Endothelial cell (in vitro differentiated cells): ENCODE measurements at places on chromosomes 16 and 17. TPM values are rescaled to one million over a fixed set of nuclear protein-coding genes. Genes with fewer than 3 reads are reported as not detected.

TMEM132E gene
- 0.08 TPM for total RNA-seq

DNA sequence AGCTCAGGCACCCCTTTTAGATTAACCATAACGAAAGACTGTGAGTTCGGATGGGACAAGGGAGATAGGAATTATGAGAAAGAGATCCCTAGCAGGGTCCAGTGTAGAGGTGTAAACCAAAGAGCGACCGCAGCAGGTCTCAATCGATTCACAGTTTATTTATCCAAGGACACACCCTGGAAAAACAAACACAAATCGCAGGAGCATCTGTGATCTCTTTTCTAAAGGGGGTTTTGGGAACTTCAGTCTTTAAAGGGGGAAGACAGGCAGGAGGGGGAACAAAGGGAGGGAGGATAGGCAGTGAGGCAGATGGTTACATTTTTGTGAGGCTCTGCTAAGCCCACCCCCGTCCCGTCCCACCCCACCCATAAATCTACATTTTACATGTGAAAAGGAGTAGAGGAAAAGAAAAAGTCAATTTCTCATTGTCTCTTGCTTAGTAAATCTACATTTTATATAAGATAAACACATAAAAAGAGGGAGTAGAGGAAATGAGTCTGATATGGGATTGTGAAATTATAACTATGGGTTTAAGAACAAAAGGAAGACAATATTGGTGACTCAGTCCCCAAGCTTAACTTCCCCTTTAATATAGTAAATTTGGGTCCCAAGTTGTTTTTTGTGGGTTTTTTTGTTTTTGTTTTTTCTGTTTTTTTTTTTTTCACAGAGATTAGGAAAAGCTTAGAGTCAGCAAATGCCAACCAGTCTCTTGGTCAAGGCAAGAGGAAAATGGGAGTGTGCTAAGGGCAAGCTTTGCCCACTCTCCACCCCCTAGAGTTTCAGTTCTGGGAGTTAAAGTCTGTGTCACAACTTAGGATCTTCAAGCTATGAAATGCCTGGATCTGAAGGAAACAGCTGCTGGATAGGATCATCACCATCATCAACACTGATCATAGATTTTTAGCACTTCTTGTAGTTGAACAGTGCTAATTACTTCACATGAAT lies 160.9 kb upstream of the CDH5 start:
- DNase-seq = no peak

- no peak for DNase-seq
These were observed 6.0 kb downstream of the SOCS3 start for GRCh38 chr17:78353834-78354233.

DNA sequence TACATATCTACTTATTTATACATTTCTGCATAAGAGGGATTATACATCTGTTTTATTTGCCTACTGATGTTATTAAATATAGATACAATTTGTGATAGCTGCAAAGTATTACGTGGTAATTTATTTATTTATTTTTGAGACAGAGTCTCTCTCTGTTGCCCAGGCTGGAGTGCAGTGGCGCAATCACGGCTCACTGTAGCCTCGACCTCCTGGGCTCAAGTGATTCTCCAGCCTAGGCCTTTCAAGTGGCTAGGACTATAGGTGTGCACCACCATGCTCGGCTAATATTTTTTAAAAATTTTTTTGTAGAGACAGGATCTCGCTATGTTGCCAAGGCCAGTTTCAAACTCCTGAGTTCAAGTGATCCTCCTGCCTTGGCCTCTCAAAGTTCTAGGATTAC lies 35.5 kb downstream of the NFAT5 start:
- no peak for DNase-seq

SETD1A gene
- 23.4 TPM for total RNA-seq

GRCh38 chr17:9924735-9925191 lies 19.7 kb upstream of the RCVRN start:
- DNase-seq = peak; percentile 34

WWOX gene
- total RNA-seq = 18.6 TPM

GRCh38 chr16:13997933-13998332 lies 73.2 kb upstream of the MRTFB start:
- no peak for DNase-seq

LHX1 gene
- 4.5 TPM for total RNA-seq

DNA sequence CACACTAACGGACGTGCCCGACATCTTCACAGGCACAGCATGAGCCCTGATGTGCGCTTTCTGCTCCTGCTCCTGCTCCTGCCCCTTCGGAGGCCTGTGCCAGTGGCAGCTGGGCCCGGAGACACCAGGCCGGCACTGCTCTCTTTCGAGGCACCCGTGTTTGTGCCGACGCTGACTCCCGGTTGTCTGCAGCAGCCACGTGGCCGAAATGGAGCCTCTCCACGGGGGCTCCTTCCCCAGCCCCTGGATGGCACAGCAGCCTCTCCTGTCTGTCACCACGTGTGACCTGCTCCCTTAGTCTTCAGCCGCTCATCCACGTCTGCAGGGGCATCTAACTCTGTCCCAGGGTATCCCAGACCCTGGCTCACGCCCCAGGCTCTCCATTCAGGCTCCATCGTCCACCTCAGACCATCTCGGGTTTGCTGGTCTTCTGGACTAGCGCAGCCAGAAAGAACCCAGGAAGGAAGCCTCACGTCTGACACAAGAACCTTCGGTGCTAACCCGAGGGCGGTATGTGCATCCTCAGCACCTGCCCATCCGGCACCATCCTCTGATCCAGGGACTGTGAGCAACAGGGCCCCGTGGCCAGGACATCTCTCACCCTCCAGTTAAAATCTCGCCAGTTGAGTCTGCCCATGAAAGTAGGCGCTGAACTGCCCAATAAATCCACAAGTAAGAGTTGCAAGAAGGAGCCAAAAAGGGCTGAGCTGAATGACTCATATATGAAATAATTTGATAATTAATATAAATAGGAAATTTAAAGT lies 4.2 kb upstream of the RPH3AL start:
- no peak for DNase-seq

DNA sequence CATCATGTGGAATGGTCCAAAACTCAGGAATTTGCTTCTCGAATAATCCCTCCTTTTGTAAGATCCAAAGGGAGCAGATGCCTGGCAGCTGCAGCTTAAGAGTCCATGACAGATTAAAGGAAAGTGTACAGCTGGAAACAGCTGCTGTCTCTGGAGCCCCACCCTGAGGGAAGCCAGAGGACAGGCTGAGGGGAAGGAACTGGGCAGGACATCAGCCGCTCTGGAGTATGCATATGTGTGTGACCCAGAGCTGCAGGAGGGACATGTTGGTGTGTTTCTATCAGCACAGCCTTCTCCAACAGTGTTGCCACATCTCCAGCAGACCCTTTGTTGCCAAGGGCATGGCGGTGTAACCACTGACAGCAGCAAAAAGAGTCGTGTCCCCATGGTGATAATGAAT lies 46.2 kb downstream of the CYB561 start:
- DNase-seq = peak; percentile 30

DNA sequence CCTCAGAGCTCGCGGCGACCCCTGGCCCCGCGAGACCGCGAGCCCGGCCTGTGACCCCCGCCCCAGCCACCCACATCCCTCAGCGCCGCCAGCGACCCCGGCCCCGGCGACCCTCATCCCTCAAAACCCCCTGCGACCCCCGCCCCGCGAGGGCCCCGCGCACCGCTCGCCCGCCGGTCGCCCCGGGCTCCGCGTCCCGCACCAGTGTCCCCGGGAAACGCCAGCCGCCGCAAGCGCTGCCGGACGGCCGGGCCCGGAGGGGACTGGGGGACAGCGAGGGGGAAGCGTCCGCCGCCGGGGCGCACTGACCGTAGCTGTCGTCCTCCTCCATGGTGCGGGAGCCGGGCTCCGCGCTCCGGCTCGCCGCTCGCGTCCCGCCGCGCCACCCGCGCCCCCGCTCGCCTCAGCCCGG lies at the start of gene CYTH1:
TSS of gene CYTH1 (minus strand) at position 381 of the 412 bp plus-strand sequence. CDS start at position 331, 50 bp downstream.
- no peak for DNase-seq

DNA sequence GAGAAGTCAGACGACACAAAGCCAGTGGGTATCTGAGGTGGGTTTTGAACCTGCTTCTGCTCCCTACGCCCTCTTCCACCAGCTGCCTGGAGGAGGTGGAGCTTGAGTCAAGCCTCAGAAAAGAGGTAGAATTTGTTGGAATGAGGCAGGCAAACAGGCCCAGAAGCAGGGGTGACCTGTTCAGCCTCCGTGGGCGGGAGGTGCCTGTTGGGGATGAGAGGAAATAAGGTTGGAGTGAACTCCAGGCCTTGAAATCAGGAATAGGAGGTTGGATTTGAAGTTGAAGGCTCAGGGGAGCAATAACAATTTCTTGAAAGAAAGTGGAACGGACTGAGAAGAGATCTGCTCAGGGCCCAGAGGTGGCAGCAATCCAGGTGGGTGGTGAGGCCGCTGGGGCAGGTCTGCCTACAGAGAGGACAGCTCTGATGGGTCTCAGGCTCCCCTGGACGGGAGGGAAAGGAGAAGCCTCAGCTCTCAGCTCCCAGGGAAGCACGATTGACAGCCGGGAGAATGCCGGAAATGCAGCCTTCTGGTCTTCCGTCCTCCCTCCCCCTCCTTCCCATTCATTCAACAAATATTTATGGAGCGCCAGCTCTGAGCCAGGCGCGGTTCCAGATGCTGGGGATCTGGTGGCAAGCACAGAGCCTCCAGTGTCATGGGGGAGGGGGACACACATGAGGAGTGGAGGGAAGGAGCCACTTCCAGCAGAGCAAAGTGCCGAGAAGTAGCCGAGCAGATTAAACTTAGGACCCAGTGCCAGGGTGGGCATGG lies 61.9 kb upstream of the CIBAR2 start:
- DNase-seq = no peak

CMIP gene
- 98.9 TPM for total RNA-seq

DNA sequence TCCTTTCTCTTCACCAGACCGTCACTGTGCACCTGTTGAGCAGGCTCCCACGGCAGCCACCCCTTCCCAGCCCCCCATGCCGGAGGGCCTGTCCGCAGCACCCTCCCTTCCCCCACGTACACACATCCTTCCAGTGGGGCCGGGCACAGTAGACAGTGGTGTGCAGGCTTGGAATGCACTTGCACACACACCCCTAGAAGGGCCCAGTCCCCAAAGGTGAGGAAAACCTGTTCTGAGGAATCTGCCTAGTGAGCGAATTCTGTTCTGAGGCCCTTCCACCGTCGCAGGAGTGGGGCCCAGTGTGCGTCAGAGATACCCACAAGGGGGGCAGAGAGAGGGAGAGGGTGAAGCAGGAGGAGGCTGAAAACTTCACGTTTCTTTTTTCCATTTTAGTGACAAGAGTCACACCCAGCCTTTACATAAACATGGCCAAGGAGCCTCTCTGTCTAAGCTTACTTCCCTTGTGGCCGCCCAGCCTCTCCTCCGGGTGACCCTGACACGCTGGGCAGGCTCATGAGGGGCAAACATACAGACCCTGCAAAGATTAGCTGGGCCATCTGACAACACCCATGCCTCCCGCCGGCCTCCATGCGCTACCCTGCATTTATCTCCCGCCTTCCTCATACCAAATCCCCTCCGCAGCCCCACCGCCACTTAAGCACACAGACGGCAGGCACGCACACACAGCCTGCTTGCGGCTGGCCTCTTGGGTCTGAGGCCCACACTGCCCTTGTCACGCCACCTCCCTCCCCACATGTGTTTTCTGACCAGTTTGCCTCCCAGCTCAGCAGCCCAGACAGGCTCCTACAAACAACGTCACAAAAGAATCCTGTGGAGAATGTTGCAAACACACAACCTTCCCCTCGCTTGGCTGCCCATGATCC lies 1.8 kb downstream of the ZBTB4 start:
- DNase-seq = no peak

TPSD1 gene
- total RNA-seq = not detected

DNA sequence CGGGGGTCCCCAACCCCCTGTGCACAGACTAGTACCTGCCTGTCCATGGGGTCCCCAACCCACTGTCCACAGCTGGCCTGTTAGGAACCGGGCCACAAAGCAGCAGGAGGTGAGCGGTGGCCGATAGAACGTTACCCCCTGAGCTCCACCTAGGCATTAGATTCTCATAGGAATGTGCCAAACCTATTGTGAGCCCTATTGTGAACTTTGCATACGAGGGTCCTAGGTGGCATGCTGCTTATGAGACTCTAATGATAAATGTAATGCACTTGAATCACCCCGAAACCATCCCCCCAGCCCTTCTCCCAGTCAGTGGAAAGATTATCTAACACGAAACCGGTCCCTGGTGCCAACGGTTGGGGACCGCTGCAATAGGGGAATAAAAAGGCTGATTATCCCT lies 1.5 kb downstream of the REXO5 start:
- DNase-seq = no peak

FGF11 gene
- total RNA-seq = 19.7 TPM

B3GNT9 gene
- total RNA-seq = 1.5 TPM

DNA sequence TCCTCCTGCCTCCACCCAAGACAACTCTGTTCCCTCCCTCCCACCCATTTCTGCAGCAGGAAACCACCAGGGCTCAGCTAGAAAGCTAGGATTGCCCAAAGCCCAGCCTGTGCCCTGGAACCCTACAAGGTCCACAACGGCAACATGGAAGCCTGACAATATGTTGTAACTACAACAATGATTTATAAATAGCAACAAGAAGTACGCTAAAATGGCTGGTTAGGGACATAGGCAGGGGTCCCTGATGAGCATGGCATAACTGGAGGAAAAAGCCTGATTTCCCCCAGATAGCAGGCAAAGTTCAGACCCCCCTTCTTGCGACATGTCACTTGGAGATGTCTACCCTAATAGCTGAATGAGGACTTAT lies 6.6 kb downstream of the ST3GAL2 start:
- no peak for DNase-seq

GRCh38 chr16:77193377-77193776 lies 2.4 kb downstream of the MON1B start:
- DNase-seq = no peak

- no peak for DNase-seq
These were observed 33.4 kb upstream of the SLC38A10 start for GRCh38 chr17:81328489-81328888.

DNA sequence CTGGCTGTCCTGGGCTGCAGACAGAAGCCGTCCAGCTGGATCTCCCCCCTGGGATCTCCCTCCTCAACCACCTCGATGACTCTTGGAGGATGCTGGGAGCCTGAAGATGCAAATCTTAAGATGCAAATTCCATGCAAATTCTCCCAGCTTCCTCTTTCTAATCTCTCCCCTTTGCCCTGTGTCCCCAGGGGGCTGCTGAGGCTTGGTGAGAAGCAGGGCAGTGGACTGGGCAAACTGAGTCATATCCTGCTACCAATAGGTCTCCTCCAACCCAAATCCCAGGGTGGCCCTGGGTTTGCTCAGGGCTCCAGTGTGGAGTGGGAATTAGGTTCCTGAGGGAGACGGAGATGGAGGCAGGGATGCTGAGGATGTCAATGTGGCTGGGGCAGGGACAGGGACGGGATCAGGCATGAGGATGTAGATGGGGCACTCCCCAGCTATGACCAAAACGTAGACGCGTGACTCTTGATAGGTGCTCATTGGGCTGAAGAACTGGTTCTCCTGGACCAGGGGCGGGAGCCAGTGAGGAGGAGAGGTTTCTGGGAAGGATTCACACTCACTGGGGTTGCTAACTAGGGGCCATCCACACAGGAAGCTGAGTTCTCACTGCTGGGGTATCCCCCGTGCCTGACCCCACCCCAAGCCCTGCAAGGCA lies 3.6 kb upstream of the ALOX12B start:
- DNase-seq = no peak

DNA sequence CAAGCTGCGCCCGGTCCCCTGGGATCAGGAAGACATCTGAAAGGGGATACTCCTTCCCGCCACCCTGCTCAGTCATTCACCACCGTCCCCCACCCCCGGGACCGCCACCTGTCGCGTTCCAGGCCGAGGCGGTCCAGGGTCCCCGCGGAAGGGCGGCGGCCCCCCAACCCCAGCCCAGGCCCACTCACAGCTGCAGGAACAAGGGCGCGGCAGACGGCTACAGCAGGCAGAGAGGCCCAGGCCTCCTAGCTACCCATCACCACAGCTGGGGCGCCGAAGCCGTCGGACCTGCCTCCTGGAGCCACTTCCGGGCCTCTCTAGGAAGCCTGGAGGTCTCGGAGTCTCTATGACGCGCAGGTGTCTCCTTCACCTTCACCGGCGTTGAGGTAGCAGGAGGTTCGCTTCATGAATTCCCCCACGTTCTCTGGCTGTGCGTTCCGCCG lies at the start of gene SDR42E1:
TSS of gene SDR42E1 (minus strand) at position 272 of the 443 bp plus-strand sequence. CDS start 10,612 bp downstream, outside the sequence.
- no peak for DNase-seq

ANKFN1 gene
- not detected for total RNA-seq
